ENCODE measurements at places on chromosomes 16 and 17. TPM values are rescaled to one million over a fixed set of nuclear protein-coding genes. Genes with fewer than 3 reads are reported as not detected.

- DNase-seq = no peak
Measured at GRCh38 chr17:83052241-83052564, 27.2 kb upstream of the METRNL start.

Gene PRSS33
- polyA plus RNA-seq = not detected

Gene NHLRC4
- polyA plus RNA-seq = 1.6 TPM

Gene SPHK1
- 0.76 TPM for polyA plus RNA-seq

DNA sequence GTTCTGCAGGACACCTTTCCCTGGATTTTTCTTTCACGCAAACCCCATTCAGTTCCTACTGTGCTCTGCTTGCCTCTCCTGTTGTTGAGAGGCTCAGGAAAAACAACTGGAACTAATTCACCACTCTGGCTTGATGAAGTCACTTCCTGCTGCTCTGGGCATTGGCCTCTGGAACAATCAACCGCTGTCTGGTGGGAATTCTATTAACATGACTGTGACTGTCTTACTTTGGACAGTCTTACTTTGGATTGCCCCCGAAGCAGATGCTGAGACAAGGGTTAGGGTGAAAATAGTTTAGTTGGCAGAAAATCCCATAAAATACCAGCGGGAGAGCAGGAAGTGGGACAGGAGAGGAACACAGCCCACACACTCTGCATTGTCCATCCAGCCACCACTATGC, 90.0 kb upstream of the HSBP1 start:
- no peak for DNase-seq

DNA sequence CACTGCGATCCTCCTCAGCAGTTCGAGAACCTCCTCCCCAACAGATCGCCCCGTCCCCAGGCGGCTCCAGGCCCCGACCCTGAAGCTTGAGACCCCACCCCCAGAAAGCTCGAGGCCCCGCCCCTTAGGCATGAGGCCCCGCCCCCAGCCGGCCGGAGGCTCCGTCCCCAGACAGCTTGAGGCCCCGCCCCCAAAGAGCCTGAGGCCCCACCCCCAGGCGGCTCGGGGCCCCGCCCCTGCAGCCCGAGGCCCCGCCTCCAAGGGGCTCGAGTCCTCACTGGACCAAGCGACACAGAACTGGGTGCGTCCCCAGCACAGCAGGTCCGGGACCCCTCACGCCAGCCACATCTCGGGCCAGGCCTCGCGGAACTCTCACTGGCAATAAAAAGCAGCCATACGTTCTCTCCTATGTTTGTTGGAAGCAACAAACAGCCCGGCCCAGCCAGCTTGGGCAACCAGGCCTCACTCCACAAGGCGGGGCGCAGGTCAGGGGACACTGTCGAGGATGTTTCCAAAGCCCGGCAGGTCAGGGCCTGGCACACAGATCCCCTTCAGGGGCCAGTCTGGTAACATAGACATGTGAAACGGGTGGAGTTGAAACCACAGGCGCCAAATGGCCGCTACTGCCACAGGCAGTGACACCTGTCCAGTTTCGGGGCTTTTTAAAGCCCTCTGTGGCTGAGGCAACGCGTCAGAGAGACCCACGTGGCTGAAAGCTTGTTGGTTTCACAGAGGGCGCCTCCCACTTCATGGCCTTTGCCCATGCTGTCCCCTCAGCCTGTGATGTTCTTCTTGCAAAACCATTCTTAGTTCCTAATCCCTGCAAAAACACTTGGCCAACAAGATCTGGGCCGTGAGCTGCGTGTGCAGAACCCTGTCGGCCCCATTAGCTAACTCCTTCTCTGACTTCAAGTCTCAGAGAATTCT, 224.2 kb downstream of the PARN start:
- no peak for DNase-seq

Gene CCL5
- polyA plus RNA-seq = 2,769 TPM

GRCh38 chr16:72473631-72474030, 301.7 kb upstream of the PMFBP1 start:
- no peak for DNase-seq

Gene TBC1D3C
- not detected for polyA plus RNA-seq

GRCh38 chr16:24844101-24845030, 1.4 kb upstream of the SLC5A11 start:
- no peak for DNase-seq

- peak; percentile 39 for DNase-seq
Measured at GRCh38 chr17:78414178-78415162, 36.0 kb downstream of the PGS1 start.
